Urinary bladder (tissue), 4 donors: ENCODE measurements at places on chromosomes 11 and 22. TPM values are rescaled to one million over a fixed set of nuclear protein-coding genes. Genes with fewer than 3 reads are reported as not detected.

The KDM4D gene
- total RNA-seq = 1.2 TPM

The SAA4 gene
- not detected for total RNA-seq

The MFNG gene
- total RNA-seq = 6.7 TPM

The APOA5 gene
- total RNA-seq = not detected

The PAK1 gene
- 46.6 TPM for total RNA-seq

- no peak for DNase-seq
Measured at GRCh38 chr11:102489186-102490145, 36.9 kb upstream of the TMEM123 start.

- peak; percentile 48 for DNase-seq
Measured at GRCh38 chr11:74672956-74673692, 58.1 kb downstream of the CHRDL2 start.

DNA sequence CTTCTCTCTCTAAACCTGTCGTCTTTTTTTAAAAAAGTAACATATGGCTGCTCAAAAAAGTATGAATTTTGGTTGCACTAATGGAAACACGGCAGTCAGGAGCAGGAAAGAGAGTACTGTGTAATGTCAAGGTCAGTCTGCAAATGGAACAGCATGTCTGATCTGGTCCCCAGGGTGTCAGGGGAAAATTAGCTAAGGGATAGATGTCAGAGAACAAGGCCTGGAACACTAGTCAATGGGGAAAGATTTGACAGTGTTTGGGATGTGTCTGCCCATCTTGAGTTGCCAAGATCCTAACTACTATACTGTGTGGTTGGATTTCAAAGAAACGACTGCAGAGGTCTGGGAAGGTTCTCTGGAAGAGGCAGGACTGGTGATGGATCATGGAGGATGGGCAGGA, 65.7 kb upstream of the PHOX2A start:
- no peak for DNase-seq

DNA sequence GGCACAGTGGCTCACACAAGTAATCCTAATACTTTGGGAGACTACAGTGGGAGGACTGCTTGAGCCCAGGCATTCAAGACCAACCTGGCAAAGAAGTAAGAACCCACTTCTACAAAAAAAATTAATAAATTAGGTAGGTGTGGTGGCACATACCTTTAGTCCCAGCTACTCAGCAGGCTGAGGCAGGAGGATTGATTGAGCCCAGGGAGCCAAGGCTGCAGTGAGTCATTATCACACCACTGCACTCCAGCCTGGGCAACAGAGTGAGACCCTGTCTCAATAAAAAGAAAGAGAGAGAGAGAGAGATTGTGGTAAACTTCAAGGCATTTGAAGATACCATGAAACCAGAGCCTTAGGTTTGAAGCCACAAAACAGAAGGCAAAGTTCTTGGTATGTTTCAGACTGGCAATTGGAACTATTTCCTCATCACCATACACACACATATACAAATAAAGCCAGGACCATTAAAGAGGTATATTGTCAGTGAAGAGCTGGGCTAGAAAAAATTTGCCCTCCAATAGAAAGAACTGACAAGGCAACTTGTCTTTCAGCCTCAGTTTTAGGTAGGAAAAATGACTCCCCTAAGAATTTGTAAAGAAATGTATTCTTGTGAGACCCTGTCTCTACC, 24.6 kb upstream of the B3GNT6 start:
- DNase-seq = no peak

- no peak for DNase-seq
Measured at GRCh38 chr11:128701086-128701485, 7.2 kb downstream of the FLI1 start.

DNA sequence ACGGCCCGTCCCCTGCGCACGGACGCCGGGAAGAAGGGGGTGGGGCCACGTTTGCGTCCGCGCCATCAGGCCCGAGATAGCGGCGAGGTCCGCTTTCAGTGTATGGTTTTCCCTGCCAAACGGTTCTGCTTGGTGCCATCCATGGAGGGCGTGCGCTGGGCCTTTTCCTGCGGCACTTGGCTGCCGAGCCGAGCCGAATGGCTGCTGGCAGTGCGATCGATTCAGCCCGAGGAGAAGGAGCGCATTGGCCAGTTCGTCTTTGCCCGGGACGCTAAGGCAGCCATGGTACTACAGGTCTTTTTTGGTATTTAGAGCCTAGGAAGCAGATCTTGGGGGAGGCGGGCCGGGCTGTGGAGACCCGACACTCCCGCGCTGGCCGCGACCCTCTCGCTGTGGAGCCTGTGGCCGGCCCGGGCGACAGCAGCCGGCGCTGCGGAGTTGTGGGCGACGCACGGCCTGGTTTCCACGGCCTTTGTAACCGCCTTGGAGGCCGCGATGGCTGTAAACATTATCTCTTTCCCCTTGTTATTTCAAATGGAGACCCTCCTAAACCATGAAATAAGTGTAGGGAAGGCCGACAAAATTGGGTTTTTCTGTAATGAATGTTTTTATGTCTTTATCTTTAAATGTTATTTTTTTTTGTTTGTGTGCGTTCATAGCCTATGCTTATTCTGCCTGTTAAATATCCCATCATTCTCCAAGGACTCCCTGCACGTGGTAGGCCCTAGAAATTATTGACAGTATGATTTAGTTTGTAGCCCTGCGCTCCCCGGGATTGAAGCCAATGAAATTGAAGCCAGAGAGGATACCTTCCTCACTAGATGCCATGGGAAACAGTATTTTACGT, at the start of gene AASDHPPT:
TSS of gene AASDHPPT (plus strand) at position 54 of the 847 bp plus-strand sequence. CDS start at position 103, 49 bp downstream.
- peak; percentile 26 for DNase-seq
